Eye (tissue), 1 donor: ENCODE measurements at places on chromosomes 1 and 21.
A peak's percentile ranks its signal among the peaks of the same experiment; 100 is the strongest.

DNA sequence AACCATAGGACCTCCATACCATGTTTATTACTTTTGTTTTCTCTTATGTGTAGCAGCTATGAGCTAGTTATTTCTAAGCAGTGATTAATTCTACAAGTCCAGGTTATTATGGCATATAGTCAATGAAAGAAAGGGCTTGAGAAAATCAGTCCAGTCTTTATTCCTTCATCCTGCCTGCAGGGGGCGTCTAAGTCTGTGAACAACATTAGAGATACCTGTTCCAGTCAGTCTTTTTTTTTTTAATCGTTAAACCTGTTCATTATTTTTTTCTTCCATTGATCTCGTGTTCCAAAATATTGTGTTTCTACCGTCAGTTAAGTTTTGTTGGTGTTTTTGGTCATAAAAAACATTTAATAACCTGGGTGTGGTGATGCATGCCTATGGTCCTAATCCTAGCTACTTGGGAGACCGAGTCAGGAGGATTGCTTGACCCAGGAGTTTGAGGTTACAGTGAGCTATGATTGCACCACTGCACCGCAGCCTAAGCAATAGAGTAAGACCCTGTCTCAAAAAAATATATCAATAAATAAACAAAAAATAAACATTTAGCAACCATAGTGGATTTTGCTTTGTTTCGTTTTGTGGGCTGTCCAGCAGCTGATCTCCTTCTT is 29.4 kb upstream of the CD2 start:
- peak; percentile 83 for DNase-seq

DNA sequence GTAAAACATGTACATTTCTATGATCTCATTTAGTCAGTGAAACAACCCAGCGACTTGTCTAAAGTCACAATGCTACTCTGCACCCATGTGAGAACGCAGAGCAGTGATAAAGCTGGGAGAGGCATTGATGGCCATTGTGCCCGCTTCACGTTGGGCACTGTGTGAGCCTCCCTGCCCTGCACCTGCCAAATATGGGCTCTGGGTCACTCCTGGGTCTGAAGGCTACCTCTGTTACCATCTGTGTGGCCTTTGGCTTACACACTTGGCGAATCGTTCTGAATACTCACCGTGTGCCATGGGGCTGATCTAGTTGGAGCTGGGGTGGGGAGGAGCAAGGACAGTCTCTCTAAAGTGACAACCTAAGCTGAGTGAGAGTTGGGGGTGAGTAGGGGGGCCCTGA is 29.9 kb downstream of the PCSK9 start:
- no peak for DNase-seq

GRCh38 chr21:32206631-32207405 is 72.0 kb downstream of the MIS18A start:
- no peak for DNase-seq

DNA sequence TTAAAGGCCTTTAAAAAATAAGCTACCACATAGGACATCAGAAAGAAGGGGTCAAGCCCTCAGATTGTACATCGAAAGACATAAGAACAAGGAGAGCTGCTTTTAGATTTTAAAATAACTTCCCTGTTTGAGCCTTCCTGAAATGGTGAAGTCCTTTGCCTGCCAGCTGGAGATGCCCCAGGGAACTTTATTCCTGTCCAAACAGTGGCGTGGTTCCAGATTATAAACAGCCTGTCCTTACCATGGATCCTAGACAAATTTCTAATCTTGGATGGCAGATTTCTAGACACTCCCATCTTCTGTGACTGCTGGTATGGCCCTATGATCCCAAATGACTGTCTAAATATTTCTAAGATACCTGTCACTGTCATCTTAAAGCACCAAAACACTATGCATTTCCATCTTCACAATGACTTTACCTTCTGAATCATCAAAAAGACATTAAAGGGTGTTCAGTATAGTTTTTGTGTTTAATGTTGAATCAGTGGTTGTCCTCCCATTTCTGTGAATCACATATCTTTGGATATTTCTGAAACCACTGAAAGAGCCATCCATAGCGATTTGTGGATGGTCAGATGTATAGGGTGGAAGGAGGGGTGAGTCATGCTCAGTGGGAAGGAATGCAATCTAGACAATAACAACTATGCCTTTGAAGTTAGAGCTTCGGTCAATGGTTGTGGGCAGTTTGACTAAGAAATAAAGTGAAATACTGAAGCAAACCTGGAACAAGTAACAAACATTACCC is 23.2 kb downstream of the ILDR2 start:
- DNase-seq: peak; percentile 18

GRCh38 chr1:121566346-121566745 is 381.6 kb downstream of the SRGAP2C start:
- DNase-seq: peak; percentile 5

- DNase-seq: no peak
Observed at GRCh38 chr1:28516518-28516956, 10.7 kb downstream of the RCC1 start.

- DNase-seq: no peak
Observed at GRCh38 chr1:240765732-240766363, 153.9 kb upstream of the GREM2 start.

- no peak for DNase-seq
Observed at GRCh38 chr1:55634516-55634915, 419.4 kb upstream of the USP24 start.

DNA sequence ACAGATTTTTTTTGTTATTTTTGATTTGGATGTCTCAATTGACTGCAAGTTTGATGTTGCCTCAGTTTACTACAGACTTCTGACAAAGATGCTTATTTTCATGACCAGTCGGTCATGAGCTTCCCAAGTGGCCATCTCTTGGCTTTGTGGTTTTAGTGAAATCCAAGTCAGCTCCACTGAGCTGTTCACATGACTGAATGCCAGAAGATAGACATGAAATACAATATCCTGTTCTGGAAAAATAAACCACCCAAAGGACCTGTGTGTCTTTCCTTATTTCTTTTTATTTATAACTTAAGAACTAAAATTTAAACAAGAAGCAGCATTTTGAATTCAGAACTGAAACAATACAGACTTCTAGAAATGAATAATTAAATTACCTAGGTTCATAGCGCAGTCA is 89.3 kb downstream of the HMCN1 start:
- DNase-seq: no peak

GRCh38 chr1:173042806-173043205 is 7.9 kb downstream of the TNFSF18 start:
- no peak for DNase-seq

- DNase-seq: peak; percentile 22
Observed at GRCh38 chr1:909861-910310, 13.8 kb upstream of the SAMD11 start.

GRCh38 chr1:180415985-180416633 is 86.3 kb downstream of the ACBD6 start:
- peak; percentile 57 for DNase-seq

DNA sequence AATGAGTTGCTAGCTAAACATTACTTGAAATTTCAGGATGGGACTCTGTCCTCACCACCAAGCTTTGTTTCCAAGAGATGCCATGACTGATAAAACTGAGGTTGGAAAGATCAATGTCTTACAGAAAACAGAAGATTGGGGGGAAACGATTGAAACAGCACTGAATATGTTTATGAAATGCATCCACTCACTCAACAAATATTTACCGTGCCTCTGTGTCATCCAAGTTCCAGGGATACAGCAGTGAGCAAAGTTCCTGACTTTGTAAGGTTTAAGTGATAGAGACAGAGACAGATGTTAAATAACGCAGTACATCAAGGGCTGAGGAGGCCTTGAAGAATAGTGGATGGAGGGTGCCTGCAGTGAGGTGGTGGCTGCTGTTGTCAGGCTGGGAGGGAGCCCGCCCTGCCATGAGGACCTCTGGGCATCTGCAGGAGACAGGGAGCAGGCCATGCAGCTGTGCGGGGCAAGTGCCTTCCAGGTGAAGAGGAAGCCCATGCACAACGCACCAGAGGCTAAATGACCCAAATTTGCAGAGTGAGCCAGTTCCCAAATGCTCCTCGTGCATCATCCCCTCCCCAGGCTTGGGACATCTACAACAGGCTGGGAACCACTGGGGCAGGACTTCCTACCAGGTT is 108.0 kb downstream of the HLCS start:
- DNase-seq: no peak

DNA sequence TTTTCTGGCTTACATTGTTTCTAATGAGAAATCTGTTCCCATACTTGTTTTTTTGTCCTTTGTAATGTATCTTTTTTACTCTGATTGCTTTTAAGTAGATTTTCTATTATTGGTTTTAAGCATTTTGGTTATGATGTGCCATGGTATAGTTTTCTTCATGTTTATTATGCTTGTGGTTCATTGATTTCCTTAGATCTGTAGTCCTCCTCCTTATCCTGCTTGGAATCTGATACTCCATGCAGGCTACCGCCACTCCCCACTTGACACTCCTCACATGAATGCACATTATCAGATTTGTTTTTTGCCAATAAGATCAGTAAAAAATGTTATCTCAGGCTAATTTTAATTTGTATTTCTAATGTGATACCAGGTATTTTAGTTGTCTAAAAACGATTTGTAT is 20.8 kb downstream of the UROD start:
- no peak for DNase-seq

GRCh38 chr1:40153073-40153770 is 8.0 kb upstream of the RLF start:
- peak; percentile 74 for DNase-seq

DNA sequence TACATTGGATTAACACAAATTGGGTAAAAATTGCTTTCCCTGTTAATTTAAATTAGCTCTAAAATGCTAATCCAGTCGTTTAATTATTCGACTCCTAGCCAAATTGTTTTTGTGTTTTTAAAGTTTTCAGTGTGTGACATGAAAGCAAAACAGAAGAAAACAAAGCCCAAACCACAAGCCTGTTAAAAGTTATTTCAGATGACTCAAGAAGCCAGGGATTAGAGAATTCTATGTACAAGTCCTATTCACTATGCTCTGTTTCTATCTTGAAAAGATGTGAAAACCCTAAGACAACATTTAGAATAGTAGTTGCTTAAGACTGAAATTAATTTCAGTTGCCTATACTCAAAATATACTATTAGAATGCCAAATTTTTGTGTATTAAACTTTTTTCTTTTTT is 294.8 kb upstream of the ADAMTS5 start:
- no peak for DNase-seq
